ENCODE measurements at places on chromosomes 6 and 20.

DNA sequence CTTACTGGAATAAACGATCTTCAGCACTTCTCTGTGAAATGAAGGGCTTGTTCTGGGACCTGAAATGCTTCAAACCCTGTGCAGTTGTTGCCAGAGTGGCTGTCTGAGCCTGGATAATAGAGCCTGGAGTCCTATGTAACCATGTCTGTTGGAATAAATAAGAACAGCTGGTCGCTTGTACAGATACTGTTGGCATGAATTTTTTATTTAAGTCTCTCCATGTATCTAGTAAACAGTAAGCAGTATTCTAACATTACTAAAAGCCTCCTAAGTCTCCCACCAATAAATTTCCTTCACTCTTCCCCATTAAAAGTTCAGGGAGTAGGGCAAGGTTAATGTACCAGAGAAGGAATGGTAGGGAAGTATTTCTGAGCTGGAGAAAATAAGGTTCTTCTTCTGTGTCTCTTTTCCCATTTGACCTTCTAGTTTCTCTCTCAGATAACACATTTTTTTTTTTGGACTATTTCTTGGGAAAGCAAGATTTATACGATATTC lies 227.5 kb downstream of the PRL start:
- DNase-seq = no peak

DNA sequence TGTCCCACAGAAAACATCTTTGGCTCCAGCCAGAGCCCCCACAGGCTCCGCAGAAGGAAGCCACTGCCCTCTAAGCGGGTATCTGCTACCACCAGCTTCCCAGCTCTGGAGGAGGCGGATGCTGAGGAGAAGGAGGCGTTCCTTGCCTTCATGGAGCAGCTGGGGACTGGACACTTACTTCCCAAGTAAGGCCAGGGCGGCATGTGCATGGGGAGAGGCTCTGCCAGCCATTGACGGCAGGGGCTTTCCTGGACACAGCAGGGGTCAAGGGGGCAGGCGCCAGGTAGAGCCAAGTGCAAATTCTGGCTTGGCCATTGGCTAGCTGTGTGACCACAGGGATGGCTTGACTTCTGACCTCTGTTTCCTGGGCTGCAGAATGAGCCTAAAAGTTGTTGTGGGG lies 17.8 kb downstream of the RAB44 start:
- no peak for DNase-seq

DNA sequence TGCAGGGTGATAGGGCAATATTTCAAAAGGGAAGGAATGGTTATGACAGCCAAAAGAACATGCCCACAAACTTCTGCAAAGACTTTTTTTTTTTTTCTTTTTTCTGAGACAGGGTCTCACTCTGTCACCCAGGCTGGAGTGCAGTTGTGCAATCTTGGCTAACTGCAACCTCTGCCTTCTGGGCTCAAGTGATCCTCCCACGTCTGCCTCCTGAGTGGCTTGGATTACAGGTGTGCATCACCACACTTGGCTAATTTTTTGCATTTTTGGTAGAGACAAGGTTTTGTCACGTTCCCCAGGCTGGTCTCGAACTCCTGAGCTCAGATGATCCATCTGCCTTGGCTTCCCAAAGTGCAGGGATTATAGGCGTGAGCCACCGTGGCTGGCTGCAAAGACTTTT lies 117.6 kb upstream of the ADGRF1 start:
- no peak for DNase-seq

GRCh38 chr20:63500151-63500901 lies 1.4 kb upstream of the EEF1A2 start:
- DNase-seq = no peak

DNA sequence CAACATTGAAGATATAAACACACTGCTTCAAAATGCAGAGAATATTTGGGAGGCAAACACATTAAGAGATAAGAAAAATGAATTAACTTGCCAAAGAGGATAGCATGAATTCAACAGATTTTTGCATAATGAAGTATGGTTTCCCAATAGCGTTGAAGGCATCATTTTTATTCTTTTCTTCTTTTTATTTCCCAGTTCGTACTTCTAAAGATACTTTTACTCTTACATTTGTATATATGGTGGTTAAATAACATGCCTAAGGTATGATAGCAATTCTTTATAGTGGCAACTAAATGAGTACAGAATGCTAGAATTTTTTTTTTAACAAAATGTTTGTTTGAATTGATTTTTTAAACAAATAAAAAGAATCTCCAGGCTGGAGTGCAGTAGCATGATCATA lies 473.4 kb upstream of the MARCKS start:
- DNase-seq = no peak

- DNase-seq = no peak
These were observed 39.0 kb downstream of the CAP2 start for GRCh38 chr6:17432356-17432755.

DNA sequence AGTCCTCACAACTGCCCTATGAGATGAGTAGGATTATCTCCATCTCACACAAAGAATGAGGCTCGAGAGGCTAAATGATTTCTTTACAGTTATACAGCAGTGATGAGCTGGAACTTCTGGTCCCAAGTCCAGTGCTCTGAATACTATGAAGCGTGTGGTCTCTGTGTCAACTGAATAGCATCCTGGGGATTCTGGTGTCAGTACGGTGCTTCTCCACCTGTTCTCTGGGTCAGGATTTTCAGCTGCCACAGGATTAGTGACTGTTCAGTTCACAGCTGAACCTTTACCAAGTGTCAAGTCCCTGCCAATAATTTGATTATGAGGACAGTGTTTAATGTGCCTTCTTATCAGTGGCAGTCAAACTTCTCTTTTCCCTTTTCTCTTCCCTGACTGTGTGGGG lies 5.2 kb upstream of the MAFB start:
- no peak for DNase-seq
